ENCODE measurements at places on chromosomes 1 and 21.

GRCh38 chr1:15212954-15213291, 34.1 kb upstream of the FHAD1 start:
- no peak for DNase-seq

DNA sequence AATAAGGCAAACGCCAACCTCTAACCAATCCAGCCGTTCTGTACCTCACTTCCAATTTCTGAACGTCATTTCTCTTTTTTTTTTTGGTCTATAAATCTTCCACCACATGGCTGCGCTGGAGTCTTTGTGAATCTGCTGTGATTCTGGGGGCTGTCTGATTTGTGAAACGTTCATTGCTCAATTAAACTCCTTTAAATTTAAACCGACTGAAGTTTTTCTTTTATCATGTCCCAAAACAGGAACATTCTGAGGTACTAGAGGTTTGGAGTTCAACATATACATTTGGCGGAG, 65.5 kb upstream of the BACH1 start:
- no peak for DNase-seq

DNA sequence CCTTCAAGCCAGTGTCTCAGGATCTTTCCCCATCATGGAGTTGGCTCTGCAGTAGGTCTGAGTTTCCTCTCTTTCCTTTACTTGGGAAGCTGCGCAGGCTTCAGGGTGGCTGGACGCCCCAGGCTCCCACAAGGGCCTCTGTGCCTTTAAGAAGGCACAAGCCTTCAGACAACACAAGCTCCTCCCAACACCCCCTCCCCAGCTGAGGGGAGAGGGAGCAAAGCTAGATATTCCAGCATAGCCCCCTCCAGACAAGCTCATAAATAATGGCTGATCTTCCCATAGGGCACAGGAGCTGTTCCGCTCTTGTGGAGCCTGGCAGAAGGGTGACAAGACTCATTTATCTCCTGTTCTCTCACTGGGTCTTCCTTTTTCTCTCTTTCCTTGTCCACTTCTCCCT, 27.9 kb upstream of the ATP2B4 start:
- DNase-seq = no peak

GRCh38 chr1:38135625-38136414, 89.2 kb upstream of the POU3F1 start:
- no peak for DNase-seq

GRCh38 chr1:116777831-116778830, 23.9 kb downstream of the CD2 start:
- DNase-seq = no peak

- no peak for DNase-seq
Observed at GRCh38 chr1:172761581-172762486, 102.9 kb downstream of the FASLG start.

DNA sequence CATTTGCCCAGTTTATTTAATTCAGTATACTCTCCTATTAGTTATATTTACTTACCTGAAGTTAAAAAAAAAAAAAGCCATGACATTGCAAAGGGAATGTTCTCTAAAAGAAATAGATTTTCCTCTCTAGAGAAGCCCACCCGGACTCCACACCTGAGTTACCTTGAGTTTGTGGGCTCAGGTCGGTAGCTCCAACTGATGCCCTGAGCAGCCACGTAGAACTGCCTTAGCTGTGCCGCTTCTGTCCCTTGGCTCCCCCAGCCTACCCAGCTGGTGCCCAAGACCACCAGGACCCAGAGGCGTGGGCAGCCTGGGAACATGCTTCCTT, 250 bp downstream of the F5 start:
- DNase-seq = no peak

GRCh38 chr1:158716335-158716734, 4.2 kb downstream of the OR6K3 start:
- DNase-seq = no peak

GRCh38 chr1:219446288-219446687, 166.6 kb downstream of the ZC3H11B start:
- DNase-seq = no peak

GRCh38 chr1:231219422-231220401, 21.3 kb upstream of the GNPAT start:
- no peak for DNase-seq

GRCh38 chr21:42250422-42251403, 31.8 kb downstream of the ABCG1 start:
- no peak for DNase-seq

- DNase-seq = no peak
Observed at GRCh38 chr1:19204446-19205266, 5.4 kb downstream of the UBR4 start.

GRCh38 chr1:173496757-173497320, 19.7 kb downstream of the PRDX6 start:
- DNase-seq = no peak

DNA sequence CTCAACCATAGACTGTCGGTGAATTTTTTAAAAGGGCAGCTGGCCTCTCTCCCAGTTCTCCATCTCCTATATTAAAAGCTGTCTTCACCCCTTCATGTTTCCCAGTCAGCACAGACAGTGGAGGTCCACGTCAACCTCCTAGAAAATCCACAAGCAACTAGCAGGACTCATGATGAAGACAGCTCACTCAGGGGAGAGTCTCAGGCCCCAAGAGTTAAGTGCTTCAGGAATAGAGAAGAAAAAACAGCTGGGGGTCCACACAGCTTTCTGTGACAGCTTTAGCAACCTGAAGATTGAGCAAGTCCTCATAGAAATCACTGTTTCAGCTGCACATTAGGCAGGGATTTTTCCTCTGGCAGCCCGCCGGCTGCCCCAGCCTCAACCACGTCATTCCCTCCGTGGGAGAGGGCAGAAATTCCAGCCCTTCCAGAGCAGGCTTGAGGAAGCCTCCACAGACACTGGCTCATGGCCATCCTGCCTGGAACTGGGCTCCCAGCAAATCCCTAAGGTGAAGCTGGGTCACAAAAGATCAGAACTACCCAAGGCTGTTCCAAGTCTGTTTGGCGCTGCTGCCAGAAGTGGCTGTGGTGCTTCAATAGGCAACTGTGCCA, 15.2 kb downstream of the GPR161 start:
- no peak for DNase-seq

DNA sequence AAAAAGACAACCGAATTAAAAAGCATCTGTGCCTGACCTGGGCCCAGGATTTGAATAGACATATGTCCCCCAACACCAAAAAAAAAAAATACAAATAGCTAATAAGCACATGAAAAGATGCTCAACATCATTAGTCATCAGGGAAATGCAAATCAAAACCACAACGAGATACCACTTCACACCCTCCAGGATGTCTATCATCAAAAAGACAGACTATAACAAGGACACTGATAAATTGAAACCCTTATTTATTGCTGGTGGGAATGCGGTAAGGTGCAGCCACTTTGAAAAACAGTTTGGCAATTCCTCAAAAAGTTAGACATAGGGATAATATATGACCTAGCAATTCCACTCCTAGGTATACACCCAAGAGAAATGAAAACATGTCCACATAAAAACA, 72.3 kb upstream of the CAMK1G start:
- DNase-seq = no peak

DNA sequence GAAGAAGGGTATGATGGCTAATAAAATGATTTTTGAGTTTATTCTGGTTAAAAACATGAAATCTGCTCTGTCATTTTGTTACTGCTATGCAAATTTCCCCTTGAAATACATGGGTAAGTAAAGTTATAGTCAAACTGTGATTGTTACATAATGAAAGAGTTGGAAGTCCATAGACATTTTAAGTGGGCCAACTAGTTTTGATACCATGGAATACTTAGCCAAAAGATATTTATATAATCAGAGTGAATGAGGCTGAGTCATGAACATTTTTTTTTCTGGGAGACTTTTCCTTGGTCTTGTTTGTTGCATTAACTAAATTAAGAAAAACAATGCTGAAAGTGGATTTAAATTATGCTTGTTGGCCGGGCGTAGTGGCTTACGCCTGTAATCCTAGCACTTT, 58.2 kb upstream of the MPC2 start:
- no peak for DNase-seq

- no peak for DNase-seq
Observed at GRCh38 chr1:64280001-64280400, 76.6 kb downstream of the UBE2U start.

DNA sequence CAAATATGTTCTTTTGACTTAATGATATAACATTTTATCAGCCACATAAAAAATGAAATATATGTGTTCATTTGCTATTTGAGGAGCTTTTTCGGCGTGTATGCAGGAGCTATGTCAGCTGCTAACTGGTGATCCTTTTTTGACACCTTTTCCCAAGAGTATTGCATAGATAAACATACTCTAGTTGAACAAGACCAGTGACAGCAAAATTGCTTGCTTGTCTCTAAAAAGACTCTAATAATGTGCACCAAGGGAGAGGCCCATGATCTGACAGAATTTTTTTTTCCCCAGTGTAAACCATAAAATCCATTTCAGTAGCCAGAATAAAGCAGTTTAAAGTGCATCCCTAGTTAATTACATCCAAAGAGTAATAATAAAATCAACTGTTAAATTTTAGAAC, 103.6 kb upstream of the BARHL2 start:
- no peak for DNase-seq

DNA sequence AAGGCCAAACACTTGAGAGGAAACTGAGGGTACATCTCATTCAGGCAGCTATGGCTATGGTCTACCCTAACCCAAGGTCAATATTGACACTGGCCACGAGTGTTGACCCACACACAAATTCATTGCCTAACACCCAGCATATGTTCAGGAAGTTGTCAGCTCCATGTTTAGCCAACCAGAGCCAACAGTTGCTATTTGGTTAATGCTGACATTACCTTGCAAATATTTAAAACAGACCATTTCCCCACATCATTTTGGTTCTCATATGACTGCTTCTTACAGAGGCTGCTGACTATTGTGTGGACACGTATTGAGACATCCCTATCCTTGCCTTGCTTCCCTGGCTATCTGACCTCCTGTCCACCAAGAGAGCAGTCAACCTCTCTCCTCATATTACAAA, 97.3 kb downstream of the LMX1A start:
- no peak for DNase-seq

- no peak for DNase-seq
Observed at GRCh38 chr1:107817935-107818334, 147.0 kb downstream of the VAV3 start.

DNA sequence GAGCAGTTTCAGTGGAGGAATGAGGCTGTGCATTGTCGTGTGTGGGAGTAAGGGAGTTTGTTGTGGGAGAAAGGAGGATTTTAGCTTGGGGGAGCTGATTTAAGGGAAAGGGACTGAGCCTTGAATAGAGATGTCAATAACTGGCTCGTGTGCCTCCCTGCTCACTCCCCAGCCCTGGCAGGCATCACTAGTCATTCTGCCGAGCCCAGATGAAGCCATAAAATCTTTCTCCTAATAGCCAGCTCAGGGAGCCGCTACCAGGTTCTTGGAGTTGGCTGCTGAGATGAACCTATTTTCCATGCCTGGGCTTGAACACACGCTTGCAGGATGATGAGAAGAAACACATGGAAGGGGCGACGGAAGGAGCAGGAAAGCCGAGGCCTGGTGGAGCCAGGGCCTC, 65.0 kb upstream of the POU3F1 start:
- no peak for DNase-seq

Measured in activated T-helper 1 cell treated with anti-CD3 and anti-CD28 coated beads, Interleukin-2, amount 50 U/mL, for 16 hours (primary cell).